ENCODE measurements at places on chromosomes 6 and 20. TPM values are rescaled to one million over a fixed set of nuclear protein-coding genes. Genes with fewer than 3 reads are reported as not detected.

Gene CDH26
- 1.5 TPM for total RNA-seq

DNA sequence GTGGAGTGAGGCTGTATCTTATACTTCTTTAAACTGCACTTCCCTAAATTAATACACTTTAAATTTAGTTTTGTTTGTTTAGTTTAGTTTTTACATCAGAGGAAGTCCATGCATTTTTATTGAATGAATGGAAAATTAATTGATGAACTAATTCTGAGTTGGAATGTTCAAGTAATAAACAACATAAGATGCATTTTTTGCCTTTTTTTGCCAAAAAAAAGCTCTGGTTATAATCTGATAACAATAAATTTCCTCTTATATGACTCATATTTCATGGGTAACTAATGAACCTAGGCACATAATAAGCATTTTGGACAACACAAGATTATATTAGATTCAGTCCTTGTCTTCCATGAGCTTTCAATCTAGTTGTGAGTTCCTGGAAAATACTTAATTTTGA is 323.1 kb downstream of the CENPW start:
- no peak for DNase-seq
- H3K36me3 ChIP-seq, result no peaks in the 10 kb centered on the region
- H3K4me1 ChIP-seq, result no peaks in the 10 kb centered on the region
- no peaks in the 10 kb centered on the region for H3K27me3 ChIP-seq
- no peak overlapping the region for H3K27ac ChIP-seq

DNA sequence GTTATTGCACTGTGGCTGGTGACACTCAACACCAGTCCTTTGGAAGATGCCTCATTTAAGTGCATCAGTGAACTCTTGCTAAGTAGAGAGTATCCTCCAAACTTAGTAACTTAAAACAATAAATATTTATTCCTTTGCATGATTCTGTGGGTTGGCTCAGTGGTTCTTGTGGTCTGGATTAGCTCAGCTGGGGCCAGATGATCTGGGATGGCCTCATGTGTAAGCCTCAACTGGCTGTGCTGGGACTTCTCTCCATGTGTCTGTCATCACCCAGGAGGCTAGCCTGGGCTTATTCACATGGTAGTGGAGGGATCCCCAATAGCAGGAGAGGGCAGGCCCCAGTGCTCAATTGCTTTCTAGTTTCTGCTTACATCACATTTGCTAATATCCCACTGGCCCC is 8.3 kb downstream of the LRRN4 start:
- no peaks in the 10 kb centered on the region for H3K4me1 ChIP-seq
- H3K36me3 ChIP-seq, result peaks cover 11% of the 10 kb centered on the region
- no peak for DNase-seq
- H3K4me3 ChIP-seq, result no peak overlapping the region

DNA sequence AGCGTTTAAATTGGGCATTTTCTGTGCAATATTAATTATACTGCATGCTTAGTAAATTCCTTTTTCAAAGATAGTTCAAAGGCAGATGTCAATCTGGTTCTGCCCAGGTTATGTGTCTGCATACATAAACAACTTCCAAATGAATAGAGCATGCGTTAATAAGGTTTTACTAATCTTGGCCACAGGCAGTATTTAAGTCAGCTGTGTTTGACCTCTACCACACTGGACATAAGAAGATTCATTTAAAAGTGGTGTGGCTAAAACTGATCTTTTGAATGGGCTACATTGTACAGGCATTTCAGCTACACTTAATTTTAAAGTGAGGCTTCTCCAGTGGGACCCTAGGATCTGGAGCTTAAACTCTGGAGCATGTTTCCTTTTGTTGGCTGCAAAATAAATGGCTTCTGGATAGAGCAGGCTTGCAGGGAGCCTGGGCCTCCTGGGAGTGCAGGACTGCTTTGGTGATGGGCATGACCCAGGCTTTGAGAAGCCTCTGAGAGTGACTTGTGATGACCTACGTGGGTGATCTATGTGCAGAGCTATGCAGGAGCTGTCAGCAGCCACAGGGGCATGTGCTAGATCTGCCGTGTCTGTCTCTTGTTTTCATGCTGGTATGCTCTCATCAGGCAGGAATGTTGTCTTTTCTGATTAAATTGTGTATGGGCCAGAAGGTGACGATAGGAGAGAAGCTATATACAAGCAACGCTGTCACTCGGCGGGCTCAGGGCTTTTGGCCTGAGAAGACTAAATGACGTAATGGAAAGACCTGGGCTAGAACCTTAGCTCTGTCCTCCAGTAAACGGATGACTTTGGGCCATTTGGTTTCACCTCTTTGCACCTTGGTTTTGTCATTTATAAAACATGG is 331.2 kb downstream of the QKI start:
- H3K27ac ChIP-seq, result no peak overlapping the region
- H3K27me3 ChIP-seq, result peaks cover 14% of the 10 kb centered on the region
- H3K4me3 ChIP-seq, result no peak overlapping the region
- H3K36me3 ChIP-seq, result no peaks in the 10 kb centered on the region
